ENCODE measurements at places on chromosomes 1 and 21.
A peak's percentile ranks its signal among the peaks of the same experiment; 100 is the strongest.

- DNase-seq: no peak
Measured at GRCh38 chr1:1543706-1544099, 3.3 kb upstream of the TMEM240 start.

DNA sequence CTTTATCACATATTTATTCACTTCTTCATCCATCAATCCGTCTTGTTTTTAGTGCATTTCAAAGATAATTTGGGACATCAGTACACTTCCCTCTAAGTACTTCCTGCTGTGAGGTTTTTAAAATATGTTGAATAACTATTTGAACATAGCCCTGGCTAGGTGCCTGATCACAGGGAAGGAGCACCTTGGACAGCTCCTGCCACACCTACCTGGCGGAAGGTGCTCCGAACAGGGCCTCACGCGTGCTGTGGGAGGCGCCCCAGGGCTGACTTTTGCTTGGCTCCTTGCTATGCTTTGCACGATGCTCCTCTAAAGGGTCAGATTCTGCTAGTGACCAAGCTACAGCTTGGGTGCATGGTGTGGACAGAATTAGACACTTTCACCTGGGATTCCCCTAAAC is 4.9 kb upstream of the ATXN7L2 start:
- DNase-seq: no peak

GRCh38 chr1:46406881-46407608 is 12.9 kb downstream of the FAAH start:
- peak; percentile 11 for DNase-seq

DNA sequence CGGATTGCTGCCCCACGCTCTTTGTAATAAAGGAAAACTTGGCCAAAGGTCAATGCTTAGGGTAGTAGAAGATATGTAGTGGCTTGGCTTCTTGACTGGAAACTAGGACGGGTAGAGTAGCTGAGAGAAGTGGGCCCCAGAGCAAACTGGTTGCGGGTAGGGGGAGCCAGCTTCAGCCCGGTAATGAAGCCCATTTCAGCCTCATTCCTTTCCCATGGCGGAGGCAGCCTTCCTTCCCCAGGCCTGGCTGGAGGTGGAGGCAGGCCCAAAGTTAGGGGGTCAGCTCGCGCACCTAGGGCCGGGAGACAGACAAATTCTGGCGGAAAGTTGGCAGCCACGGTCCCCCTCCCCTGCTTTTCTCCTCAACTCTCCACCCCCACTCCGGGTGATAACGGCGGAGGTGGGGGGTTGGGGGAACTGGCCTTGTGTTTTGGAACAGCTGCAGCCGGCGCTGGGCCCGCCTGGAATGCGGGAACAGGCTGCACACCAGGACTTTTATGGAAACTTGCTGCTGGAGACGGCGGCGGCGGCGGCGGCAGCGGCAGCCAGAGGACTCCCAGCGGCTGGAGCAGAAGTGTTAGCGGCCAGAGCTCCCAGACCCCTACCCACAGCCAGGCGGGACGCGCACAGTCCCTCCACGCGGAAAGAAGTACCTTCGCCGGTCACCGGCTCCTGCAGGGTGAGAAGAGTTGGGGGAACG is at the start of gene NEXN:
Gene NEXN (plus strand): TSS at position 544 of the 700 bp plus-strand sequence. CDS start 27,483 bp downstream, outside the sequence.
- DNase-seq: peak; percentile 87

DNA sequence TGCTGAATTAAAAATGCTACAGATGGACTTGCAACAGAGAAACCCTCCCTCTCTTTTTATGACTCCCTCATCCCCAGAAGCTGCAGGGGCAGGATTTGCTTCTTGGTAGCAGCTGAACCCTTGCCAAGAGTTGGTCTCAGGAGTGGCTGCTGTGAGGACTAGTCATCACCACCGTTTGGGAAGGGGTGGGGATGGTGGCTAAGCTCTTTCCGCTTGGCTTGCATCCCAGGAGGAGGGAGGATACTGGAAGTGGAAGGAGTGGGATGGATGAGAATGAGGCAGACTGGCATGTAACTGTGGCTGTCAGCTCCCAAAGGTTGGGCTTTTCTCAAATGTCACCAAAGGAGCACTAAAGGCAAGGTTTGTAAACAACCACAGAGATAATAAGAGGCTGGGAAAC is 50.8 kb upstream of the COL24A1 start:
- peak; percentile 13 for DNase-seq

DNA sequence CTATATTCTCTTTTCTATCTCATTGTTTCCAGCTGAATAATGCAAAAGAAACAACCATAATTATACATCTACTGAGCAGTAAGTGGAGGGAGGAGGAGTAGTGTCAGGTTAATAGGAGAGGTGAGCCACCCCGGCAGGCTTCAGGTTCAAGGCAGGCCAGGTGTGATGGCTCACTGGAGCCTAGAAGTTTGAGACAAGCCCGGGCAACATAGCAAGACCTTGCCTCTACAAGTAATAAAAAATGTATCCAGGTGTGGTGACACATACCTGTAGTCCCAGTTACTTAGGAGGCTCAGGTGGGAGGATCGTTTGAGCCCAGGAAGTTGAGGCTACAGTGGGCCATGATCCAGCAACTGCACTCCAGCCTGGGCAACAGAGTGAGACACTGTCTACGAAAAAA is 1.9 kb upstream of the DIP2A start:
- no peak for DNase-seq

GRCh38 chr1:106465666-106466065 is 590.8 kb upstream of the PRMT6 start:
- no peak for DNase-seq

- DNase-seq: no peak
Measured at GRCh38 chr1:167900907-167901306, 13.0 kb downstream of the ADCY10 start.

DNA sequence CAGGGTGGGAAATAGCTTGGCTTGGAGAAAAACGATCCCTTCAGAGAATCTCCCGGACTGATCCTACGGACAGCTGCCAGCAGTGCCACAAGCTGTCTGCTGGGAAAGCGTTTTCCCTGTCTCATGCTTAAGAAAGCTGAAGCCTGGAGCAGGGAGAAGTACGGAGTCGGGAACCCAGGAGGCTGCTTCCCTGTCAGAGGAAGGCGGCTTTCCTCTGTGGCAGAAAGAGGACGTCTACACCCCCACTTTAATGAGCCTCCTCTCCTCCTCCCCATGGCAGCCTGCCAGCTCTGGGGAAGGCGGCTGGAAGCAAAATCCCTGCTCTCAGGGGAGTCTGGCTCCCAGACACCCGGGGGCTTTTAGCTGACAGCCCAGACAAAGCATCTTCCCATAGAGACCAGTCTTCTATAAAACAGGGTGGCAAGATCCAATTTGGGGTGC is 7.3 kb downstream of the KIF21B start:
- peak; percentile 48 for DNase-seq

- DNase-seq: peak; percentile 44
Measured at GRCh38 chr1:67685558-67686266, 711 bp downstream of the GADD45A start.

DNA sequence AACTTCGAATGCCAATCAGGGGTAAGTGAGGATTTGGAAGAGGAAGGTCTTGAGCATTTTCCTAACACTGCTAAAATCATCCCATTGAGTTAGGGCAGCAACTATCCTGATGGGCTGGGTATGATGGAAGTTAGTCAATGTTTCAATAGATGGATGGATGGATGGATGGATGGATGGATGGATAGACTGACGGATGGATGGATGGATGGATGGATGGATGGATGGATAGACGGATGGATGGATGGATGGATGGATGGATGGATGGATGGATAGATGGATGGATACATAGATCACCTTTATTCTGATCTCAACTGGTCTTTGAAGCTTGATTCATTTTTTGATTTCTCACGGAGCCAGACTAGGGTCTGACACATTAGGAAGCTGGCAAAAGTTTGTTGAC is 2.3 kb upstream of the CLDN14 start:
- DNase-seq: no peak

- DNase-seq: no peak
Measured at GRCh38 chr1:157540160-157540748, 12.1 kb downstream of the FCRL5 start.

- DNase-seq: no peak
Measured at GRCh38 chr1:186086583-186086982, 288.5 kb downstream of the TPR start.

DNA sequence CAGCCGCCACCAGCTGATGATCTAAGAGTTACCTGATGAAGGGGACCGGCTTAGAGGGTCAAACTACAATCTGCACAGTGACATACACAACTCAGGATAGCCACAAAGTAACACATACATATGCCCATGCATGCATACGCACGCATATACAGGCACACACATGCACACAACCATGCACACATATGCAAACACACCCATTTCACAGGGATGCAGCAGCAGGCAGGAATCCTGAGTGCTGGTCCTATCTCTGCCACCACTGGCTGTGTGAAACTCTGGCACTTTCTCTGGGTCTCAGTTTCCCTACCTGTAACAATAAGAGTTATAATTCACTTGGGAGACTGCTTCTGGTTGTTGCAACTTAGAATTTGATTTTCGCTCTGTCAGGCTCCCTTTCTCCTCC is 520.2 kb downstream of the PTPRU start:
- no peak for DNase-seq

- no peak for DNase-seq
Measured at GRCh38 chr21:45498646-45499000, 43.6 kb downstream of the SLC19A1 start.

- DNase-seq: no peak
Measured at GRCh38 chr1:177858332-177858821, 111.5 kb downstream of the SEC16B start.

GRCh38 chr1:53639251-53639763 is 99.7 kb downstream of the GLIS1 start:
- no peak for DNase-seq

- DNase-seq: no peak
Measured at GRCh38 chr1:177287994-177288393, 117.2 kb downstream of the BRINP2 start.

- DNase-seq: no peak
Measured at GRCh38 chr1:21355956-21356355, 65.7 kb upstream of the ECE1 start.

DNA sequence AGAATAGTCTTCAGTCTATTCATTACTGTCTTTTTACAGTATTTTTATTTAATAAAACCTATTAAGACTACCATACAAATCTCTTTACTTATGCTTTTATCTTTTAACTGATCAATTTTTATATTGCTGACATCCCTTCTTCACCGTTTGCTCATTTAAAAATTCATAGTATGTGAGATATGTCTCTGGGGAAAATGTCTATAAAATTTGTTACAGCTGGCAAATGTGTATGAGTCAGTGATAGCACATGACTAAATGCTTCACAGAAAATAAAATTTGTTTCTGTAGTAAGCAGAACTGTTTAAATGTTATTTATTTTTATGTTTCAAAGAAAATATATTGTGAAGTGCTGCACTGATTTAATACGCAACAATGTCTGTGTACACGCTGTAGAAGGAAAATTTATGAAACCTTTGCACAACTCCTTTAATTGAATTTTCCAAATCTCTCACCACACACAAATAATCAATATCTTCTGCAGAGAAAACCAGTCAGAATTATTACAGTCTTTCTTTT is 74.2 kb downstream of the ITGB3BP start:
- DNase-seq: no peak

GRCh38 chr1:67847466-67847865 is 14.2 kb upstream of the GNG12 start:
- DNase-seq: peak; percentile 14

GRCh38 chr1:20311289-20311688 is 20.6 kb downstream of the VWA5B1 start:
- no peak for DNase-seq

DNA sequence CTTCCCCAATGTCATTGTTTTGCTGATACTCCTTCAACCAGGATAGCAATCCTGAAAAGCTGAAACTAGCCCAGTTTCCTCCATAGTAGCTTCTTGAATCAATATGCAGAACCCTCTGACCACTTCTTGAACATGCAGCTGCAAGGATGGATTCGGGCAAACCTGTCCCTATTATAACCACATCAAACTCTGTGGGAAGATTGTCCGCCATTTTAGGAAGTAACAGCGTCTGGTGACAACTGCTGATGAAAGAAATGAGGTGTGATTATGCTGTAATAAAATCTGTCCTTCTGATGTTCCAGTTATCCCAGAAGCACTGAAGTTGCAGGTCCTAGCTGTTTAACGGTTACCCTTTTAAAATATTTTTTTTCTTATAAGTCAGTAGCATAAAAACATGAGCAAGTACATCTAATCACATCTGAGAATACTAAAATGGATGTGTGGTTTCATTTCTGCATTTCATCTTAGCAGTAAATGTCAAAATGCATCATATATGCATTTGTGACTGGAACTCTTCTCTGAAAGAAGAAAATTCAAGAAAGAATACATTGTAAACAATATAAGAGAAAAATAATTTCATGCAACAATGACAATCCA is 4.5 kb downstream of the CHML start:
- DNase-seq: no peak

- no peak for DNase-seq
Measured at GRCh38 chr21:25872271-25872670, 137.5 kb downstream of the GABPA start.

DNA sequence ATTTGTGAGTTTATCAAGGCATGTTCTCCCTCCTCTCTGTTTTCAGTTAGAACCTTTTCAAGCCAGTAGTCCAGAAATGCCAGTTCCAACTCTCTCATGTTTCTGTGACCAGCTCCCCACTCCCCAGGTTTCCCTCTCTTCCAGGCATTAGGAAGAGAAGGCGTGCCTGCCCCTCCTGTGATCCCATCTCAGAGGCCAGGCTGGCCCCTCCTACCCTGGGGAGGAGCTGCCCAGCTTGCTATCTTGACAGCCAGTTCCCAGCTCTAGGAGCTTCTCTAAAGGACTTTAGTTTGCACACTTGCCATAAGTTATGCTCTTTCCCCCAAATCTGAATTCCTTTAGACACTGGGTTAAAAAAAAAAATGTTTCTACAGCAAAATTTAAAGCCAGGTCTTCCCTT is 8.9 kb downstream of the HYI start:
- peak; percentile 18 for DNase-seq

DNA sequence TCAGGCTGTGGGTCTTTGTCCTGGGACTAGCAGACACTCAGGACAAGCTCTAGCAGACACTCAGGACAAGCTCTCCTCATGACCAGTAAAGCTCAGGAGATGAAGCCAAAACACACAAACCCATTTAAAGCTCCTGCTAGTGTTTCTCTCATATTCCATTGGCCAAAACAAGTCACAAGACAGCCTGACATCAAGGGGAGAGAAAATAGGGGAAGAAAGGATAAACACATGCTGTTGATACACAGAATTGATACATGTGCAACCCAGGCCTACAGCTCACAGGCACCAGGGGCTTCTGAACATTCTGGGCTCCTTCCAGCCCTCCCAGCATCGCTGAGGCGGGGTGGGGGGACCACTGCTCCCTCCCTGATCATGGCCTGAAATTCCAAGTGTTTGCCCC is 35.3 kb downstream of the ATF3 start:
- no peak for DNase-seq

GRCh38 chr1:1967151-1967550 is 36.4 kb downstream of the CFAP74 start:
- DNase-seq: no peak

Measured in mesenchymal stem cell (in vitro differentiated cells and primary cell).